AG04450 (cell line): ENCODE measurements at places on chromosomes 13 and 19.

DNA sequence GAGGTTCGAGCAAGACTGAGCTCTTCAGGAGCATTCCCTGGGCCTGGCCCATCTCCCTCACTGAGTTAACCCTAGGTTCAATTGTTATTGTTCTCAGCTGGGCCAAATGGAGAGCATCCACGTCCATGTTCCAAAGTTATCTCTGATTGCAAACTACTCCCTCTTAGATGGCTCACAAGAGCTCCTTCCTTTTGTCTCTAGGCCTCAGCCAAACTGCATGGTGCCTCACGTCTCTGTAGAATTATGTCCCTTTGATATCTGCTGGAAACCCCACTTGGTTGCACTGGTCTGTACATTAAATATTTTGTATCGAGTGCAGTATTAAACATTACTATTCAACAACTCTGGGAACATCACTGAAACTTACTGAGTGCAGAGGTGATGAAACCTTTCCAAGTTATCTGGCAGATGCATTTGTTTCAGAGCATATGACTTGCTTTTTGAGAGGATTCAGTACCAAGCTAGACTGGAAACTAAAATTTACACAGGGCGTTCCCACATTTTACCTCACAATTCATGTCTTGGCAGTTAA lies 38.1 kb downstream of the DOCK9 start:
- DNase-seq, result no peak

DNA sequence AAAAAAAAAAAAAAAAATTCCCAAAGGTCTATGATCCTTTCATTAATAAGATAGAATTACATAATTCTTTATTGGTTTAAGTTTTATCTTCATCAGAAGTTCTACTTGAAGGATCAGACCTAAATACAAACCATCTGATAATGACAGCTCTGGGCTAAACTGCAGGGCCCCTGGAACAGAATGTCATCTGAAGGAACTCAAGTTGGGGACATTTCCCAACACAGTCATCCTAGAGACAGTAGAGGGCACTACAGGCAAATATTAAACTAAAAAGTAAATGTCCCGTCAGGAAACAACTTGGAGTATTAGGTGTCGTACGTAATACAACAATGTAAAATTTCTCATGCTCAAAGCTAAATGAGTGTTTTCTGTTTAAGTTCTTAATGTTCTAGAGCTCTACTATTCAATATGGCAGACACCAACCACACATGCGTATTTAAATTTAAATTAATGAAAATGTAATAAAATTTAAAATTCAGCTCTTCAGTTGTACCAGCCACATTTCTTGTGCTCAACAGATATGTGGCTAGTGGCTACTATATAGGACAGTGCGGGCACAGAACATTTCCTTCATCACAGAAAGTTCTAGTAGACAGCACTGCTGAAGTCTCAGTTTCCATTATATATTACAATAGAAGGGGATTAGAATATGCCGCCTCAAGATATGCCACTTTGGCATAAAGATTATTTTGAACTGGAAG lies 21.8 kb upstream of the NAXD start:
- DNase-seq, result no peak

- DNase-seq, result no peak
Measured at GRCh38 chr13:23320926-23321534, 112.5 kb downstream of the SACS start.

DNA sequence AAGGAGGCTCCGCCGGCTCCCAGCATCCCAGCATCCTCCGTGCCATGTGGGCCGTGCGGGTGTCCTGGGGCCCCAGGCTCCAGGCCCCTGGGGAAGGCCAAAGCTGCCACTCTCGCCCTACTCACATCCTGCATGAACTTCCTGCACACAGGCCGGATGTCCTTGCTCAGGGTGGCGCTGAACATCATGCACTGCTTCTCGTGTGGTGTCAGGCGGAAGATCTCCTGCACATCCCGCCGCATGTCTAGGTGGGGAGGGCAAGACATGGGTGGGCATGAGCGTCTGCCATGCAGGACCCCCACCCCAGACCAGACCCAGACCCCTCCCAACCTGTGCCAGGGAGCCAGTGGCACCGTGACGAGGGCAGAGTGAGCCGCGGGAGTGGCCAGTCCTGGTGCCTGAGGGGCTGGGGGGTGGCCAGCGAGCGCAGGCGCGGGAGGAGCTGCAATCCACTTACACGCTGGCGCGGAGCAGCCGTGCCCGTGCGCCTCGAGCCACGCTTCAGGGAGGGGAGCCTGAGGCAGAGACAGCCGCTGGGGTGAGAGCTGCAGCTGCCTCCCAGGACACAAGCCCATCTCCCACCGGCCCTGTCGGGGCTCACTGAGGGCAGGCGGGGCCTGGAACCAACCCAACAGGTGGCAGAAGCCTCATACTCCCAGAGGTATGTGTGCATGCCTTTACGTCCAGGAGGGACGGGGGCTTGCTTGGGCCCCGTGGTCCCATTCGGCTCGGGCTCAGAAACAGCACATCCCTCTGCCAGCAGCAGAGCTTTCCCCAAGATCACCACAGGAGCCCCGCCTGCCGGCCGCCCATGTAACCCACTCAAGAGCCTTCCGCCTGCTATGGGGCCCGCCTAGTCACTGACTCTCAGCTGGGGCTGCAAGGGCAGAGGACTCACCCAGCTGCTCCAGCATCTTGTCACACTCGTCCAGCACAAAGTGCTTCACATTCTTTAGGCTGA lies 8.8 kb downstream of the DDX39A start:
- DNase-seq, result no peak

DNA sequence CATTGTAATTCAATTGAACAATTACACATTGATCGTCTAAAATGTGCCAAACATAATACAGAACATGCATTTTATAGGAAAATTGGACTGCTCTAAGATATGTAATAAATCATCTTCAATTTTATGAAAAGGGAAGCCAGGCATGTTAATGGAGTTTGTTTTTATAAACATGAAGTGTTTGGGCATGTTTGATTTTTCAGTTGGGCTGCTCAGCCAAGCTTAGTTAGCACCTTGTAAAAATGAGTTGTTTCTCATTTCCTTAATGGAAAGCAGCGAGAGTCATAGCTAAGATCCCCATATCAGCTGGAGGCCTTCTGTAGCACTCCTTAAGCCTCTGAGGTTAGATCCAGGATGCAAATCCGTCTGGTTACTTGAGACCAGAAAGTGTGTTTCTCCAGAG lies 422.3 kb downstream of the SPRY2 start:
- DNase-seq, result no peak

GRCh38 chr19:4537953-4538600 lies 1.8 kb downstream of the LRG1 start:
- no peak for DNase-seq

DNA sequence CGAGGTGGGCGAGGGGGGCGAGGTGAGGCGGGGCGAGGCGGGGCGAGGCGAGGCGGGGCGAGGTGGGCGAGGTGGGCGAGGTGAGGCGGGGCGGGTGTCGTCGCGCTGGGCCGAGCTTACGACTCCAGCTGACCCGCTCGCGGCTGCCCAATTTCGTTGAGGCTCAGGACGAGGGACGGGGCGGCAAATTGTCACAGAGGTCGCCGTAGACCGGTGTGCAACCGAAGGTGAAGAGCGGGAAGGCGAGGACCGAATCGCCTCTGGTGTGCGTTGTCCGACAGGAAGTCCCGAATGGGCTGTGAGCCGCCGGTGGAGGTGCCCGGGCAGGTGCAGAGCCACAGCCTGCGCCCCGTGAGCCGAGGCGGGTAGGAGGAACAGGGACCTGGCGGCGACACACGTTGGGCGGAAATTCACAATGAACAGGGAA lies at the start of gene LACC1:
LACC1 (plus strand) TSS at position 150 of the 427 bp plus-strand sequence. CDS start 1,082 bp downstream, outside the sequence.
- DNase-seq, result no peak

DNA sequence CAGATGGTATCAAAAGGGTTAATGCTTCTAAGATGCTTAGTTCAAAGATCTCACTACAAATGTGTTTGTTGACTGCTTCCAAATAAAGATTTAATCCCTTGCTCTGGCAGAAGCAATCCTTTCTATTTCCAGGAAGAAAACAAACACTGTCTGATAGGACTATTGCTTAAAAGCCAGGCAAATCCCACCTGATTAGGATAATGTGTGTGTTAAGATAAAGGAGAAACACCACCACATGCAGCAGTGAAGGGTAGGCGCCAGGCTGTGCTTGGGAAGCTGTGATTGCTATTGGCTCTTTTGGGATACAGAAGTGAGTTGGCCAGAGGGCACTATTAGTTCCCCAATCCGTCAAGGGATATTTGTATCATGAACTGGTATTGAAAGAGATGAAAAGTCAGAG lies 62.8 kb upstream of the LRCH1 start:
- no peak for DNase-seq

- no peak for DNase-seq
Measured at GRCh38 chr13:99688776-99689175, 187.5 kb downstream of the TM9SF2 start.

DNA sequence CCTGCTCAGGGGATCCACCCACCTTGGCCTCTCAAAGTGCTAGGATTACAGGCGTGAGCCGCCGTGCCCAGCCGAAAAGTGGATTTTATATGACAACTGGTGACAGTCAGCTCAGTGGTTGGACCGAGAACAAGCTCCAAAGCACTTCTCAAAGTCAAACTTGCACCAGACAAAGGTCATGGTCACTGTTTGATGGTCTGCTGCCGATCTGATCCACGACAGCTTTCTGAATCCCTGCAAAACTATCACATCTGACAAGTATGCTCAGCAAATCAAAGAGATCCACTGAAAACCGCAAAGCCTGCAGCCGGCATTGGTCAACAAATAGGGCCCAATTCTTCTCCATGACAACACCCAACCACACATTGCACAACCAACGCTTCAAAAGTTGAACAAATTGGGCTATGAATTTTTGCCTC lies 21.6 kb upstream of the NAA16 start:
- DNase-seq, result no peak

DNA sequence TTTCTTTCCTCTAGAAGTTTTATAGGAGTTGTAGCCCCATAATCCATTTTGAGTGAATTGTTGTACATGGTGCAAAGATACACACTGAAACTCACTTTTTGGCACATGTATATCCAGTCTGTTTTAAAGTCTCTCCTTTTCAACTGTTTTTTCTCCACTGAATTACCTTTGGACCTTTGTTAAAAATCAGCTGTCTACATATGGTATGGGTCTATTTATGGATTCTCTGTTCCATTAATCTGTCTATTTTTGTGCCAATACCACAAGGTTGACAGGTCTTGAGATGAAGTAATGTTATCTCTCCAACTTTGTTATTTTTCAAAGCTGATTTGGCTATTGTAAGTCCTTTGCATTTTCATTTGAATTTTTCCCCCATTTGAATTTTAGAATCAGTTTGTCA lies 4.7 kb downstream of the HNRNPA1L2 start:
- no peak for DNase-seq

DNA sequence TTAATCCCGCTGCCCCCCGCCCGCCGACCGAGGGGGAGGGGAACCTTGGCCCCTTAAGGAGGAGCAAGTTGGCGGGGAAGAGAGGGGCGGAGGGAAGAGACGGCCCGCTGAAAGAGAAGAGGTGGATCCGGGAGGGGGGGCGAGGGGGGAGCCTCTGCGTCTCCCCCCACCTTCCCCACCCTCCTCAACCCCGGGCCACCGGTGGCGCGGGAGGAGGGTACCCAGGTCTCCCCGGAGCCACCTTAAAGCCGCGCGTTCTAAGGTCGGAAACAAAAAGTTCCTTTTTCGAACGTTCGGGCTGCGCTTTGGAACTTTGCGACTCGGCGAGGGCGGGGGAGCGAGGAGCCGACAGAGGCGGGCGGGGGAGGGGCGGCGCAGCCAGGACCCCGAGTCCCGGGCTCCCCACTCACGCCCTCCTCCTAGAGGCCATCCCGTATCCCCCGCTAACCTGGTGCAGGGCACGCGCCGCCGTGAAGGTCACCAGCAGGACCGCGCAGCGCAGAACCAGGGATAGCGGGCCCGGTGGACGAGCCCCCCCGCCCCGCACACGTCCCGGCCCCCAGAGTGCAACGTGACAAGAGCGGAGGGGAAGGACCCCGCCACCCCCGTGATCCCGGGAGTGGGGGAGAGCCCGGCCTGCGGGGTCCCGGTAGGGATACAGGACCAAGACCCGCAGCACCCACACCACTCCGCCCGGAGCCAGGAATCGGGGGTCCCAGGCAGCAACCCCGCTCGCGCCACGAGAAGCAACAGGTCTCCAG lies 659 bp downstream of the ERF start:
- DNase-seq, result no peak

GRCh38 chr13:45280011-45280410 lies 61.0 kb downstream of the TPT1 start:
- no peak for DNase-seq

DNA sequence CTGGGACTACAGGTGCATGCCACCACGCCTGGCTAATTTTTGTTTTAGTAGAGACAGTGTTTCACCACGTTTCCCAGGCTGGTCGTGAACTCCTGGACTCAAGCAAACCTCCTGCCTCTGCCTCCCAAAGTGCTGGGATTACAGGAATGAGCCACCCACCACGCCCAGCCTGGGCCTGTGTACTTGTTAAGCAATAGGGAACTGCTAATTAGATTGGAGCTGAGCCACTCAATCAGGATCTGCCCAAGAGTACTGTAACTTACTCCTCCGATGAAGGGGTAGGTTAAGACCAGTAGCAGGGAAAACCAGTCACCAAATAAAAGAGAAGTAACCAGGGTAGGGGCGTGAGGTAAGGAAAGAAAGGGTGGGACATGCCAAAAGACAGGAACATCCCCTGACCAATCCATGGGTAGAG lies 2.3 kb downstream of the DDX39A start:
- no peak for DNase-seq

DNA sequence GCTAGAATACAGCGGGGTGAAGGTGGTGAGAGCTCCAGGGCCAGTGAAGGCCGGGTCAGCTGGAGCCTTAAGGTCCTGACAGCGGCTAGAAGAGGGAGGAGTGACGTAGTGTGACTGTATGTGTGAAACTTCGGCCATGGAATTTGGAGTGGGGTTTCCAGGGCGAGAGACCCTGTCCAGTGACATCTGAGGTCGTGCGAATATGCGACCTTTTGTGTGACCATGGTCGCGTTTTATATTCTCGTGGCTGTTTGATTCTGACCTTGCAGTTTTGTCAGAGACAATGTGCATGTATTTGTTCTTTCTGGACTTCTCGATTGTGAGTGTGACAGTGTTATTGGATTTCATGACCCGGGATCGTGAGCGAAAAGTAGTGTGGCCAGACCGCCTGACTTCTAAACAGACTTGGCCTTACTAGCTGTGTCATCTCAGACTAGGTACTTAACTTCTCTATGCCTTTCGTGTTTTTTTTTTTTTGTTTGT lies 405 bp upstream of the ZNF569 start:
- DNase-seq, result no peak

- no peak for DNase-seq
Measured at GRCh38 chr19:29297381-29297780, 84.4 kb upstream of the UQCRFS1 start.

DNA sequence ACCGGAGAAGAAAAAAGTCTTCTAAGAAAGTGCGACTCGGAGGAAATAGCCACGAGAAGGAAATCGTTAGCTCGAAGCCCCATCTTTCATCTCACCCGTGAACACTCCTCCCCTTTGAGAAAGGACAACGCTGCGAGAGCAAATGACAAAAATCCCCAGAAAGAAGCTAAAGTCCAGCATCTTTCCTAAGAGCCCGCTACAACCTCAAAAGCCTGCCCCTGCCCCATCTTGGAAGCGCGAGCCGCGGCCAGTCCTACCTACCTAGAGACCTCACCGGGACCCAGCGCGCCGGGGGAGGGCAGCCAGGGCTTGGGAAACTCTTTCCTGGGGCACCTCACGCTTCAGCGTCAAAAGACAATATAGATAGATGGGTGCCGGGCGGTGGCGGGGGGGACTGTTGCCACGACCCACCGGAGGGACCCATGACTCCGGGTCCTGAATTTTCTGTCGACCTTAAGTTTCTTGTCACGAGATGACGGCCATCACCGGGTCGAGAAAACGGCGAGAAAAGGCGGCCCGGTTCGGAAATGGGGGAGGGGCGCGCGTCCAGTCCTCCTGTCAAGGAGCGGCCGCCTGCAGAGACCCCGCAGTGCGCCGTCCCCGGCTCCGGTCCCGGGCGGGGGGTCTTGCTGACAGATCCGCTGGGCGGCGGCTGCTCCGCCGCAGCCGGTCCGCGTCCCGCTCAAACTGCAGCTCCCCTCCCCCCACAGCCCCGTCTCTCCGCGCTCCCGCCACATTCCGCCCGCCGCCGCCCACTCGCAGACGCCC lies 65.9 kb downstream of the KCNRG start:
- DNase-seq, result no peak
